Kidney tubule cell (primary cell): ENCODE measurements at places on chromosomes 5 and 9.
A peak's percentile ranks its signal among the peaks of the same experiment; 100 is the strongest.

DNA sequence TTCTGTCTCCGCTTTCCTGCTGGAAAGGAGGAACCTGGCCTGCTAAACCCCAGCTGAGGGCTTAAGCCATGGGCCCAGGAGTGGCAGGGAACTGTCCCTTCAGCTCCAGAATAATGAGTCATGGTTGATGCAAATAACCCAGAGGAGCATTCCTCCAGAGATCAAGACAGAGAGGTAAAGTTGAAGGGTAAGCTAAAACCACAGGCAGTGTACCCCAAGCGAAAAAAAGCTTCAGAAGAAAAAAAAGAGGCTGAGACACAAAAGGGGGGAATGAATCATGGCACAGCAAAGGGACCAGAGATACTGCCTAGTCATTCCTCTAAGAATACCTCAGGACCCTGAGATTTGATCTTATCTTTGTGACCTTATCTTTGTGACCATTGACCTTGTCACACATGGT is 199.5 kb upstream of the TAS2R1 start:
- peak; percentile 6 for DNase-seq

DNA sequence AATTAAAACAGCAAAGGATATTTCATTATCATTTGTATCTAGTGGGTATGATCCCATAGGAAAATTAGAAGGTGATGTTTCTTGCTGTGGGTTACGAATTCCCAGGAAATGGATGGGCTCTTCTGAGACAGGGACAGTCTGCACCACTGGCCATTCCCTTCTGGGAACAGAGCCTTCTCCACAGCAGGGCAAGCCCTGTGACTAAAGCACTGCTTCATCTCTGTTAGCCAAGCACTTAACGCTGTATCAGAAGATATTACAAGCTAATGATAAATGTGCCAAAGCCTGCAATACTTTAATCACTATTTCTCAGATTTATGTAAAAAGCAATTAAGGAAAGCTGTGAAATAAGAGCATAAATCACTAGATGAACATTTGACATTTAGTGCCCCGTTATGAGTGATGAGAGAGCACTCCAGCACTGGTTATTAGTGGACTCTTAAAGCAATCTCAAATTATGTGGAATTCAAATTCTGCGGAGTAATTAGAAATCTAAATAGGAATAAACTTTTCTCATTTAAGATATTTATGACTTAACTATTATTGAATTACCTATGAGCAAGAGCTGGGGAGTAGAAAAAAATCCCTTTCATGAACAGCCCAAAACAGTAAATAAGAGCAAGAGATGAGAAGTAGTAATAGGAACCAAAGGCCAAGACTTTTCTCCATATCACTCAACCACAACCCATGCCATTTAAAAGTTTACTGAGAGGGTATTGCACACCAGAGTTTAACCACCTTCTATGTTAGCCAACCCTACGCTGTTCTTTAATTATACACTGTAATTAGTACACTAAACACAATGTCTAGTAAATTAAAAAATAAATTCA is 49.2 kb downstream of the FAM240B start:
- no peak for DNase-seq

DNA sequence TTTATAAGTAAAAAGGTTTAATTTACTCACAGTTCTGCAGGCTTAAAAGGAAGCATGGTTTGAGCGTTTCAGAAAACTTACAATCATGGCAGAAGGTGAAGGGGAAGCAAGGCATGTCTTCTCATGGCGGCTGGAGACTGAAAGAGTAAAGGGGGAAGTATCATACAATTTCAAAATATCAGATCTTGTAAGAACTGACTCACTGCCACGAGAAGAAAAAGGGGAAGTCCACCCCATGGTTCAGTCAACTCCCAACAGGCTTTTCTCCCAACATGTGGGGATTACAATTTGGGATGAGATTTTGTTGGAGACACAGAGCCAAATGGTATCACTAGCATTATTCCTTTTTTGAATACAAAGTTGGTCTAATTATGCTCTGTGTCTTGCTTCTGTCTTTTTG is 627.9 kb upstream of the ST8SIA4 start:
- no peak for DNase-seq

- DNase-seq, result peak; percentile 15
Measured at GRCh38 chr9:130498918-130499698, 54.3 kb downstream of the ASS1 start.

DNA sequence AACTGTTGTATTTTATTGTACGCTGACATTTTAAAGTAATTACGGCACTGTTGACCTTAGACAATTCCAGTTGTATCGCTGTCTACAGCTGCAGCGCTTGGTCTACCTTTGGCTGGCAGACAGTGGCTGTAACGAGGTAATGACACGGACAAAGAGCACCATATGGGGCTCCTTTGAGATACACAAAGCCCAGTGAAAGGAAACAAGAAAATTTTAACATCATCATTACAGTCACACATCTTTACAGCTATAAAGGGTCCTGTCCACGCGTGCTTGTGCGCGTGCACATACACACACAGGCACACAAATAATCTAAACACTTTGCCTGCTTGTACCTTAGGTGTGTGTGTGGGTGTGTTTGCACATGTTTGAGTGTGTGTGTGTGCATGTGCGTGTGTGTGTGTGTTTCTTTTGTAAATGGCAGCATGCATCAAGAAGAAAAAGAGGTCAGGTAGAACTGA is 946.0 kb downstream of the NR2F1-AS1 start:
- DNase-seq, result no peak
